ENCODE measurements at places on chromosomes 1 and 21. TPM values are rescaled to one million over a fixed set of nuclear protein-coding genes. Genes with fewer than 3 reads are reported as not detected.

Gene LEPROT
- 38.5 TPM for total RNA-seq

Gene NPPA
- not detected for total RNA-seq

Gene ACOT11
- 84.2 TPM for total RNA-seq

DNA sequence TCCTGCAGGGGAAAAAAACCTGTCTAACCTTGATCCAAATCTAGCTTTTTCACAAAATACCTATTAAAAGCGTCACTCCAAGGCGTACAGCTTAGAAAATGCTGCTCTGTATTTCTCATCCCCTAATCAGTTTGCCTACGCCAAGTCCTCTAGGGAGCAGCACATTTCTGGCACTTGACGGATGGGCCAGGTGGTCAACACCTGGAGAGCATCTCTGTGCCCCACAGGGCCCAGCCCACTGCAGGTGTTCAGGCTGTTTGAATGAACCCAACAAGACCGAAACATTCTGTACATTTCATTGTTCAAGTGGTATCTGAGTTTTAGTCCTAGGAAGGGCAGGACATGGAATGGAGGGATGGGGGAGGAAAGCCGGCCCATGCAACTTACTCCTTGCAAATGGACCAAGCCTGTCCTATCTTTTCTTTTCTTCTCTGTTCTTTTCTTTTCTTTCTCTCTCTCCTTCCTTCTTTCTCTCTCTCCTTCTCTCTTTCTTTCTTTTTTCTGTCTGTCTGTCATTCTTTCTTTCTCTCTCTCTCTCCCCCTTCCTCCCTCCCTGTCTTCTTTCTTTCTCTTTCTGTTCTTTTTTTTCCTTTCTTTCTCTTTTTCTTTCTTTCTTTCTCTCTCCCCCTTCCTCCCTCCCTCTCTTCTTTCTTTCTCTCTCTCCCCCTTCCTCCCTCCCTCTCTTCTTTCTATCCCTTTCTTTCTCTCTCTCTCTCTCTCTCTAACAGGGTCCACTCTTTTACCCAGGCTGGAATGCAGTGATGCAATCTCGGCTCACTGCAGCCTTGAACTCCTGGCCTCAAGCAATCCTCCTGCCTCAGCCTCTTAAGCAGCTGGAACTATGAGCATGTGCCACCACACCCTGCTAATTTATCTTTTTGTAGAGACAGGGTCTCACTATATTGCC lies 29.1 kb downstream of the IGFN1 start:
- no peak overlapping the region for H3K4me3 ChIP-seq
- no peaks in the 10 kb centered on the region for H3K4me1 ChIP-seq

- DNase-seq = no peak
- H3K4me1 ChIP-seq = no peaks in the 10 kb centered on the region
- H3K27ac ChIP-seq = no peak overlapping the region
- no peak overlapping the region for H3K4me3 ChIP-seq
- no peaks in the 10 kb centered on the region for H3K27me3 ChIP-seq
Observed at GRCh38 chr1:63665824-63666223, 72.6 kb downstream of the PGM1 start.

Gene BMP8B
- 34.0 TPM for total RNA-seq

Gene IL22RA1
- total RNA-seq = 9.9 TPM

DNA sequence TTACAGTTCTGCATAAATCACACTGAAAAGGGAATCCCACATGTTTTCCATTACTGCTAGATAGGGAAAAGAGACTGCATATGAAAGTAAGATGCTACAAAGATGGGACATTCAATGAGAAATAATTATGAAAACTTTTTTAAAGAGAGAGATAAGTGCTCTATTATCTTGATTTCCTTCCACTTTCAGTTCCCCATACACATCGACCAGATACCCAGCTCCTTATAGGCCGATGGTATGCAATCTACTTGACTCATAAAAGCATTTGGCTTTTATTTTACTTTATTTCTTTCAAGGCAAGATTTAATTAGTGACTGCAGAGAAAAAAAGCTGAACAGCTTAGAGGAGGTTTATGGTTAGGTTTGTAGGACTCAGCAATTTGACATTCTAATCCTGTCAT lies 13.1 kb downstream of the BRINP2 start:
- H3K36me3 ChIP-seq = no peaks in the 10 kb centered on the region
- no peaks in the 10 kb centered on the region for H3K4me1 ChIP-seq
- no peak overlapping the region for H3K27ac ChIP-seq
- H3K27me3 ChIP-seq = no peaks in the 10 kb centered on the region
- no peak overlapping the region for H3K4me3 ChIP-seq

GRCh38 chr1:207815913-207816291 lies 64.0 kb downstream of the CD46 start:
- no peak overlapping the region for H3K27ac ChIP-seq
- no peak for DNase-seq
- H3K27me3 ChIP-seq = no peaks in the 10 kb centered on the region
- no peaks in the 10 kb centered on the region for H3K4me1 ChIP-seq

Gene FBXO28
- total RNA-seq = 23.1 TPM

GRCh38 chr1:43949678-43950077 lies 2.9 kb downstream of the IPO13 start:
- H3K27me3 ChIP-seq = no peaks in the 10 kb centered on the region
- no peak for DNase-seq
- H3K4me1 ChIP-seq = peaks cover 11% of the 10 kb centered on the region
- no peak overlapping the region for H3K27ac ChIP-seq
- H3K36me3 ChIP-seq = peaks cover 14% of the 10 kb centered on the region

- no peaks in the 10 kb centered on the region for H3K36me3 ChIP-seq
- no peaks in the 10 kb centered on the region for H3K27me3 ChIP-seq
- no peak for DNase-seq
Observed at GRCh38 chr1:111981090-111981489, 8.4 kb downstream of the KCND3 start.

GRCh38 chr1:67558449-67559193 lies 126.4 kb upstream of the GADD45A start:
- H3K36me3 ChIP-seq = no peaks in the 10 kb centered on the region
- no peak overlapping the region for H3K27ac ChIP-seq
- H3K4me1 ChIP-seq = no peaks in the 10 kb centered on the region

Gene CFHR1
- total RNA-seq = not detected

Gene DEDD
- 48.7 TPM for total RNA-seq

GRCh38 chr21:28357743-28358142 lies 634.9 kb downstream of the LTN1 start:
- H3K4me1 ChIP-seq = no peaks in the 10 kb centered on the region
- H3K27ac ChIP-seq = no peak overlapping the region
- H3K4me3 ChIP-seq = no peak overlapping the region
- DNase-seq = no peak
- no peaks in the 10 kb centered on the region for H3K27me3 ChIP-seq

Gene CHIT1
- total RNA-seq = 4.1 TPM

GRCh38 chr1:42851960-42852607 lies 5.7 kb downstream of the ZNF691 start:
- H3K4me3 ChIP-seq = no peak overlapping the region
- no peak for DNase-seq
- no peak overlapping the region for H3K27ac ChIP-seq
- H3K4me1 ChIP-seq = peaks cover 3% of the 10 kb centered on the region
- peaks cover 11% of the 10 kb centered on the region for H3K36me3 ChIP-seq
- no peaks in the 10 kb centered on the region for H3K27me3 ChIP-seq

Gene MYOM3
- total RNA-seq = 14.4 TPM

DNA sequence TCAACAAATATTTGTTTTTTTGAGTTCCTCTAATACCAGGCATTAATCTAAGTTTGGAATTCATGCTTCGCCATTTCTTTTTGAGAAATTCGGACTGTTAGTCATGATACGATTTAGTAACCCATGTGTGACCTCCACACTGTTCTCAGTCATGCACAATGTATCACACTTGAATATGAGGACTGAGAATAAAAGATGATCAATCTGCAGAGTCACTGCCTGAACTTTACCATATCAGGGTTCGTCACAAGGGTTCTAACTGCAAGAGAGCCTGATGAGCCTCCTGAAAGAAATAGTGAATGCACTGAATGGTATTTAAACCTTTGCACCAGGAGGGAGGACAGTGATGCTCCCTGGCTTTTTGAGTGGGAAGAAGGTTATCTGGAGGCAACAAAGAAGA lies 10.9 kb upstream of the FASLG start:
- no peaks in the 10 kb centered on the region for H3K4me1 ChIP-seq
- no peaks in the 10 kb centered on the region for H3K27me3 ChIP-seq
- no peaks in the 10 kb centered on the region for H3K36me3 ChIP-seq
- DNase-seq = no peak

Gene PAPPA2
- total RNA-seq = 1.3 TPM

DNA sequence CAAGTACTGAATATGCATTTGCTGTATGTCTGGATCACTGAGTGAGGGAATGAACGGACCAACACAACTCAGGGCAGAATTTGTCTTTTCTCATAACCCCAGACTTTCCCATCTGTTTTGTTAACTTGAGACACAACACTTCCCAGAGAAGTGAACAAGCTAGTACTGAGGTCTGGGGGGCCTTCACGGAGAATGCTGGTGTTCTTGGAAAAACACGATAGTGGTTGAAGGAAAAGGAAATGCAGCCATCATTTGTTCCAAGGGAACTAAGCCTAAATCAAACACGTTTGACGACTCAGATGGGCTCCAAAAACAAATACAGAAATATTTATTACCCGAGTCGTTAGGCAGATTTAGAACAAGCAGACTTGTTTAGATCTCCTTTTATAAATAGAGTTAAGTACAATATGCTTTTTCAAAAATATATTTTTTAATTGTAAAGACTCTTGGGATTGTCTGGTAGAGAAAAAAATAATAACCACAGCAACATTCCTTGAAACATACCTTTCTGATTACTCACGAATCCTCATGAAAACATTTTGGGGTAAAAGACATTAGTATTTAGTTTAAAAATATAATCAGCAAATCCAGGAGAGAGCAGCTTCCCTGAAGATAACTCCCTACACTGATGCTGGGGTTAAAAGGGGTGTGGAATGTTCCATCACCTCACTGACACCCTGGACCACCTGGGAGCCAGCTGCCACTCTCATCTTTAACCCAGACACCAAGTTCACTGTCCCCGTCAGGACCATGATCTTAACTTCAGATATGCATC lies 427.7 kb upstream of the RUNX1 start:
- H3K27ac ChIP-seq = peak overlapping the region; percentile 52
- no peak overlapping the region for H3K4me3 ChIP-seq
- no peaks in the 10 kb centered on the region for H3K4me1 ChIP-seq
- DNase-seq = no peak
- no peaks in the 10 kb centered on the region for H3K27me3 ChIP-seq

DNA sequence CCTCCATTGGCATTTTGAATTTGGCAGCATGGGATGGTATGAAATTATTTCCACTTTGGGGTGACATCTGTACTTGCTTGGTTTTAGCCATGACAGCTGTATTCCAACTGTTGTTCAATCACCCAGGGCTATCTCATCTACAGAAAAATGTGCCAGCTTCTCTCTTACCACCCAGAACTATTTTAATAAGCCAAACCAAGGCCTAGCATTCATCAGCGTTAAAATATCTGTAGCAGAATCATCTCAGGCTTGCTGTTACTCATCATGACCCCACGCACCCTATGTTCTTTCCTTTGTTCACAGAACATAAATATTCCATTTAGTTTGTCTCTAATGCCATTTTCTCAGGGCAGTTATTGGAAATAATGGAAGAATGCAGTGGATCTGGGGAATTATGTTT lies 49.8 kb downstream of the GIPC2 start:
- no peaks in the 10 kb centered on the region for H3K4me1 ChIP-seq
- DNase-seq = no peak
- H3K4me3 ChIP-seq = no peak overlapping the region
- H3K27me3 ChIP-seq = no peaks in the 10 kb centered on the region
- no peak overlapping the region for H3K27ac ChIP-seq
- H3K36me3 ChIP-seq = no peaks in the 10 kb centered on the region

DNA sequence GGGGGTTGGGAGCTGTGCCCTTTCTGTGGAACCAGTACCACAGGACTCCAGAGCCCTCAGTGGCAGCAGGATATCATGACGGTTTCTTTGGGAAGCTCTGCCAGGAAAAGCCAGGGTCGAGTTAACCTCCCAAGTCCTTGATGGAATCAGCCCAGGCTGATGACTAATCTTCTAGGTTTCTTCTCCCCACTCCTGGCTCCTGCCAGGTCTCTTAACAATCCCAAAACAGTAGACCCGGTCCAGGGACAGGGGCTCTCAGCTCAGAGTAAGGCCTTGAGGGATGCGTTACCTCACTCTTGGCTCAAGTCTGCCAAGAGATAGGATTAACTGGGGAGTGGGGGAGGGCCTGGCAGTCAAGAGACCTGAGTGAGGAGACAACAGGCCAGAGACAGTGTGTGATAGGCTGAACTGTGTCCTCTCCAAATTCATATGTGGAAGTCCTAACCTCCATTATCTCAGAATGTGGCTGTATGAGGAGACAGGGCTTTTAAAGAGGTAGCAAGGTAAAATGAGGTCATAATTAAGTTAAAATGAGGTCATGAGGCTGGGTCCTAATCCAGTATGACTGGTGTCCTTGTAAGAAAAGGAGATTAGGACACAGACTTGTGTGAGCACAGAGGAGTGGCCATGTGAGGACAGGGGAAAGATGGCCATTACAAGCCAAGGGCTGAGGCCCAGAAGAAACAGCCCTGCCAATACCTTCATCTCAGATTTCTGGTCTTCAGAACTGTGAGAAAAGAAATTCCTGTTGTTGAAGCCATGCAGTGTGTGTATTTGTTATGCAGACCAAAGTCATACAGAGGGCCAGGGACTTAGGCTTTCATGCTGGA lies 95.0 kb downstream of the BEND5 start:
- H3K4me1 ChIP-seq = peaks cover 13% of the 10 kb centered on the region
- H3K36me3 ChIP-seq = no peaks in the 10 kb centered on the region
- no peaks in the 10 kb centered on the region for H3K27me3 ChIP-seq
- no peak for DNase-seq
- no peak overlapping the region for H3K4me3 ChIP-seq

DNA sequence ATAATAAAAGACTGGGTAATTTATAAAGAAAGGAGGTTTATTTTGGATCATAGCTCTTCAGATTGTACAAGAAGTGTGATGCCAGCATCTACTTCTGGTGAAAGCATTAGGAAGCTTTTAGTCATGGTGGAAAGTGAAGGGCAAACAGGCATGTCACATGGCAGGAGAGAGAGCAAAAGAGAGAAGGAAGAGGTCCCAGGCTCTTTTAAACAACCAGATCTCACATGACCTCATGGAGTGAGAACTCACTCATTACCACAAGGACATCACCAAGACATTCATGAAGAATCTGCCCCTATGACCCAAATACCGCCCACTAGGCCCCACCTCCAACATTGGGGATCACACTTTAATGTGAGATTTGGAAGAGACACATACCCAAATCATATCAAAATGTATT lies 10.0 kb downstream of the RPTN start:
- no peak overlapping the region for H3K4me3 ChIP-seq
- no peak overlapping the region for H3K27ac ChIP-seq
- no peaks in the 10 kb centered on the region for H3K36me3 ChIP-seq
- DNase-seq = no peak

Gene KPRP
- total RNA-seq = not detected

- peaks cover 24% of the 10 kb centered on the region for H3K4me1 ChIP-seq
- DNase-seq = no peak
- H3K27me3 ChIP-seq = no peaks in the 10 kb centered on the region
- no peak overlapping the region for H3K27ac ChIP-seq
Observed at GRCh38 chr1:234769986-234770795, 160.2 kb upstream of the IRF2BP2 start.

GRCh38 chr1:54290506-54291184 lies 90.7 kb downstream of the MRPL37 start:
- DNase-seq = no peak
- H3K4me1 ChIP-seq = peaks cover 22% of the 10 kb centered on the region
- no peak overlapping the region for H3K4me3 ChIP-seq
- peak overlapping the region; percentile 12 for H3K27ac ChIP-seq
- no peaks in the 10 kb centered on the region for H3K27me3 ChIP-seq

Gene B4GALT2
- 22.4 TPM for total RNA-seq
